ENCODE measurements at places on chromosomes 2 and 18. TPM values are rescaled to one million over a fixed set of nuclear protein-coding genes. Genes with fewer than 3 reads are reported as not detected.

GRCh38 chr2:24409171-24409570, 48.8 kb upstream of the ITSN2 start:
- no peak for DNase-seq

DNA sequence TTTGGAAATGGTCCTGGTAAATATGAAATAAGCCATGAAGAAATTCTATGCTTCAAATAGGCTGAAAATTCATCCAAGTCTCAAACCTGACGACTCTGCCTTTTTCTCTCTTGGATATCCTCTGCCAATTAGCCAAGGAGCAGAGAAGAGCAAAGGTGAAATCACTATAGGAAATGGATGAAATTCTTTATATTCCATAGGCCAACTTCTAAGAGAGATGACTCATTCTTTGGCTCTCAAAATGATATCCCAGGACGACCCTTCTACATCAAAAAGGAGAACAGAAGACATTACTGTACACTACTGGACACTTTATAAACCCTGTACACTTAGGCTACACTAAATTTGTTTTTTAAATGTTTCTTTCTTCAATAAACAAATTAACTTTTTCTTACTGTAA, 22.7 kb downstream of the PDE1A start:
- no peak for DNase-seq

GRCh38 chr2:240716130-240716798, 24.6 kb downstream of the AQP12A start:
- no peak for DNase-seq

TMEM150A gene
- 6.3 TPM for total RNA-seq

Measured in urinary bladder (tissue), 4 donors.